ENCODE measurements at places on chromosomes 11 and 22.

DNA sequence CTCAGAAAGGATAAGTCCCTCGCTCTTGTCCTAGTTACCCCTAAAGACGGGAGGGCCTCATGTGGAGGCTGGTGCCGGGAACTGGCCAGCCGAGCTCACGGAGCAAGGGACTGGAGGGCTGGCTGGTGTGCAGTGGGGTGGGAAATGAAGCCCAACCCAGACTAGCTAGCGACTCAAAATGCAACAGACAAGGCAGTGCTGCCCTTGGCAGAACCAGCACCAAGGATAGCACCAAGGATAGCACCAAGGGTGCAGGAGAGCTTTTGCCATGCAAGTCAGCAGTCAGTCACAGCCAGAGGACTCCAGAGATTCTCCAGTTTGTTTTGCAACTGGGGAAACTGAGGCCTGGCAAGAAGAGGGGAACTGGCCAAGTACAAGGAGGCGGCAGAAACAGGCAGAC lies 6.5 kb upstream of the BATF2 start:
- DNase-seq, result peak; percentile 63

GRCh38 chr11:6655020-6655789 lies 404 bp downstream of the DCHS1 start:
- DNase-seq, result no peak

DNA sequence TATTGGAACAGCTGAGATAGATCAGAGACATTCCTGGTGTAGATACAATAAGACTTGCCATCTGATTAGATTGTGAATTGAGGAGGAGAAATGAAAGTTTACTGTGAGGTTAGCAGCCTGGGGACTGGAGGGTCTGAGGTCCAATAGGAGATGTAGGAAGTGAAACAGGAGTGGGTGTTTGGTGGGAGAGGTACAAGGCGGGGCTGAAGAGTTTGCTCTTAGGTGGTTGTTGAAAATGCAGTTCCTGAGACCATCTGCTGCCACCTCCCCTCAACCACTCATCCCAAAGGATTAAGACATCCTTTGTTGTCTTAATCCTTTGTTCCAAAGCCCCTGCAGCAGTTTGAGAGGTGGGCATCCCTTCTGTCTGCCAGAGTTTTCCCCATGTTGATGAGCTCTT lies 14.8 kb downstream of the PIWIL4 start:
- DNase-seq, result no peak

- DNase-seq, result no peak
Measured at GRCh38 chr11:8603696-8604077, 9.7 kb upstream of the STK33 start.

GRCh38 chr11:119676461-119677020 lies 52.5 kb downstream of the NECTIN1 start:
- DNase-seq, result peak; percentile 48

- DNase-seq, result no peak
Measured at GRCh38 chr11:72776844-72777754, 16.7 kb downstream of the STARD10 start.

- DNase-seq, result no peak
Measured at GRCh38 chr11:70358753-70359152, 39.6 kb upstream of the CTTN start.

DNA sequence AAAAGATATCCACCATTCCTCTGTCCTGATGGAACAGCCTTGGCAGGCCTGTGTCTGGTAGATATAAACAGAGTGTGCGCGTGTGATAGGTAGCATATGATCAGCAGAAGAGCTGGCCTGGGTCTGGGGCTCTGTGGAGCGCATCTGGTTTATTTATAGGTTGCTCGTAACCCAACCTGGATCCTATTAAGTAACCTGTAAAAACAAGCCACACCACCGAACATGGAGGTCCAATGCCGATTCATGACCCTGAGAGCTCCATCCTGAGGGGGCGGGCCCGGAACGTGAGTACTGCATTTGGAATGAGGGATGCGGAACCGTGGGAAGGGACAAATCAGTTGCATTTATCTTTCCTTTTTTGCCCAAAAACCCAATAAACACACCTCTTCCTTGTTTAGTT lies 31.9 kb upstream of the APOL5 start:
- DNase-seq, result peak; percentile 23

DNA sequence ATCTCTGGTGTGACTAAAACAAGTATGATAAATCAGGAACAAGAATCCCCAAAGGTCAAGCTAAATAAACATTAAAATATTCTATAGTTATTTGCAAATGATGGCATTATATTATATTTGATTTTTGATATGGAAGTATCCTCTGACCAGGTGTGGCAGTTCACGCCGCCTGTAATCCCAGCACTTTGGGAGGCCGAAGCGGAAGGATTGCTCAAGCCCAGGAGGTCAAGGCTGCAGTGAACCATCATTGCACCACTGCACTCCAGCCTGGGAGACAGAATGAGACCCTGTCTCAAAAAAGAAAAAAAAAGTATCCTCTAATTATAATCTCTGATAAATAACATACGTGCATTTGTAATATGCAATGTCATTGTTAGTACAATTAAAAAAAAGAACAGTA lies 6.6 kb upstream of the POU2AF3 start:
- DNase-seq, result no peak

GRCh38 chr11:28632338-28632737 lies 524.1 kb downstream of the METTL15 start:
- no peak for DNase-seq

DNA sequence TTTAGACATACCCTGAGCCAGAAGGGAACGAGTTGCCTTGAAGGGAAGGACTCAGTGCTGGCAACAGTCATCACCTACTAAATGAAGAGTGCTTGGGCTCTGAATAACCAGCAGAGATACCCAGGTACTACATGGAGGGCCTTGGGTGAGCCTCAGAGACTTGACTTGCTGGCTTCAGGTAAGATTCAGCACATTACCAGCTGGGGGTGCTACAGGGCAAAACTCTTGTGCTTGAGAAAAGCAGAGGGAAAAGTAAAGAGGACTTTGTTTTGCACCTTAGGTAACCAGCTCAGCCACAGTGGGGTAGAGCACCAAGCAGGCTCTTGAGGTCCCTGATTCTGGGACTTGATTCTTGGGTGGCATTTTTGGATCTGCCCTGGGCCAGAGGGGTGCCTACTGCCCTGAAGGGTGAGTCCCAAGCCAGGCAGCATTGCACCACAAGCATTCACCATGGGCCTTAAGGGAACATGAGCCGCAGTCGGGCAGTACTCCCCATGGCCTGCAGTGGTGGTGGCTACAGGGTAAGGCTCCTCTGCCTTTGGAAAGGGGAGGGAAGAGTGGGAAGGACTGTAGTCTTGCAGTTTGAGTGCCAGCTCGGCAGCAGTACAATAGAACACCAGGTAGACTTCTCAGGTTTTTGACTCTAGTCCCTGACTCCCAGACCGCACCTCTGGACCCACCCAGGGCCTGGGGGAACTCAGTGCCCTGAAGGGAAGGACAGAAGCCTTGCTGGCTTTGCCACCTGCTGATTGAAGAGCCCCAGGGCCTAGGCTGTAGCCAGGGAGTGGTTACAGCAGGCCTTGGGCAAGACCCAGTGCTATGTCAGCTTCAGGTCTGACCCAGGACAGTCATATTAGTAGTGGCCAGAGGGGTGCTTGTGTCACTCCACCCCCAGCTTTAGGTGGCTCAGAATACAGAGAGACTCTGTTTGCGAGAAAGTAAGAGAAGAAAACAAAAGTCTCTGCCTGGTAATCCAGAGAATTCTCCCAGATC lies 22.7 kb upstream of the PLEKHA7 start:
- no peak for DNase-seq

DNA sequence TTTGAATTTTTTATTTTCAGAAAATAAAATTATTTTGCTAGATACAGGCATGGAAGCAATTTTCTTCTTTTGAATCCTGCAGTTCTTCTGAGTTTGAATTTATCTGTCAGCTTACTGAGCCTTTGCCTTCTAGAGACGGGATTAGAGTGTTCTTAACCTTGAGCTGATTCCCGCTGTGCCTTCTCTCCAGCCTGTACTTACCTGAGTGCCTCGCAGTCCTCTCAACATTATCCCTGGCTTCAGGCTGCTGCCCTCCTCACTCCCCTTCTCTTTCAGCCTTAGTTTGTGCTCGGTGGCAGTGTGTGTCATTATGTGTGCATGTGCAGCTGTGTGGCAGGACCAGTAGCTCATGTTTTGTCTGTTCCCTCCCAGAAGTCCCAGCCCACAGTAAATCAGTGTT lies 24.3 kb downstream of the OSBP2 start:
- DNase-seq, result no peak

DNA sequence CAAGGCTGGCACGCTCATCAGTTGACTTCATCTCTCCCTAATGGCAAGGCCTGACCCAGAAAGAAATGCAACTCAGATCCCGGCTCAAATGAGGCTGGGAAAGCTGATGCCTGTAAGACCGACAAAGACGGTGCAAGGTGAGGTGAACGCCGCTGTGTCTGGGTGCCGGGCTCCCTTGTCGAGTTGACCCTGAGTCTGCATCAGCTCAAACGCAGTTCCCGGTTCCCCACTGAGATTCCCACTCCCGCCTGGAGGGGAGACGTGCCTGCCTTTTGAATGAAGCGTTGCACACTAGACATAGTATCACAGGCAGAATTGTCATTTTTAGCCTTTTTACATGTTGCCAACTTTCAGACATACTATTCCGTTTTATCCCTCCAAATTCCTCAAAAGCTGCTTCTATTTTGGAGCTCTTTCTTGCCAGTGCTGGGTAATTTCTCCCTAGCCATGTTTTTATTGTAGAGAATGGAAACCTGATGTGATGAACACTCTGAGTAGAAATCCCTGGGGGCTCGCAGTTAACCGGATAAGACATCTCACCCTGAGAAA lies 831 bp upstream of the TP53AIP1 start:
- no peak for DNase-seq

DNA sequence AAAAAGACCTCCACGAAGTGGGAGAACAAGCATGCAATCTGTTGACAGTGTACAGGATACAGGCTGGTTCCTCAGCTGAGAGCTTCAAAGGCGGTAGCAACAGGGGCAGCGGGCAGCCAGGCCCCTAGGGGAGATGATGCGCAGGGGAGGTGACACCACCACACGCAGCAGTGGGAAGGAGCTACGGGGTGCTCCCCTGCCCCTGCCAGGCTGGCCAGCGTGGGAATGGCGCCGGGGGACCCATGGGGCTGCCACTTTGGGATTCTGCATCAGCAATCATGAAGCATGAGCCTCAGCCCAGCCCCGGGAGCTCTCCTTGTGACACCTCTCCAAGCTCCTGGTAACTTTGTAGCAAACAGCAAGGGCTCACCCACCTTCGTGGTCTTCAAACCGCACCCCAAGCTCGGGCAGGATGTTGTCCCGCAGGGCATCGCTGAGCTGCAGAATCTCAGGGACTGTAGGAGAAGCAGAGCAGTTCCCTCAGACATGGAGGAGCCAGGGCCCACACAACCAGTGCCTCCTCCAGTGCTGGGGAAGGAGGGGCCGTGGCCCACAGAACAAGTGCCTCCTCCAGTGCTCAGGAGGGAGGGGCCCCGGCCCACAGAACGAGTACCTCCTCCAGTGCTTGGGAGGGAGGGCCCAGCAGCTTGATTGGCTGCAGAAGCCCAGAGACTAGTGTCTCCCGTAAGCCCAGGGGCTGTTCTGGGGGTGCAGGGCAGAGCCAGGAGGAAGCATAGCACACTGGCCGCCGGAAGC lies 14.6 kb upstream of the NAP1L4 start:
- DNase-seq, result no peak

Measured in fibroblast of pulmonary artery (primary cell).